Activated naive CD4-positive, alpha-beta T cell treated with anti-CD3 and anti-CD28 coated beads for 36 hours (primary cell): ENCODE measurements at places on chromosomes 11 and 22.

GRCh38 chr22:35649026-35649553, 844 bp downstream of the APOL6 start:
- DNase-seq: no peak

GRCh38 chr11:16402654-16403447, 46.5 kb upstream of the SOX6 start:
- DNase-seq: no peak

- peak; percentile 81 for DNase-seq
These were observed 24.8 kb downstream of the APOL1 start for GRCh38 chr22:36277482-36278291.

DNA sequence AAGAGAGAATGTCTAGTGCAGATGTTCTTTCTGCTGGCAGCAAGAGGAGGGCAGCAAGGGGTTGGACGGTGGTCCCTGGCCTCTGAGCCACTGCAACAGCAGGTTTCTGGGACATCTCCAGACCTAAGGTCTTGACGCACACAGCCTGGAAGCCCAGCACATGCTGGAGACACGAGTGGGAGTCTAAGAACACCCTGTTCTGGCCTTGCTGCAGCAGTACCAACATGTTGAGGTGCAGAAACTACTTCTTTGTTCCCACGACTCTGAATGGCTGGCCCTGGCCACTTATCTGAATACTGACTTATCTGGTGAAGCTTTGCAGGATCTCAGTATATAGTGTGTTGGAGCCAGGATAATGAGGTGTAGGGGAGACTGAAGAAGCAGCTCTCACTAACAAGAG, 6.8 kb downstream of the MICAL2 start:
- DNase-seq: no peak

DNA sequence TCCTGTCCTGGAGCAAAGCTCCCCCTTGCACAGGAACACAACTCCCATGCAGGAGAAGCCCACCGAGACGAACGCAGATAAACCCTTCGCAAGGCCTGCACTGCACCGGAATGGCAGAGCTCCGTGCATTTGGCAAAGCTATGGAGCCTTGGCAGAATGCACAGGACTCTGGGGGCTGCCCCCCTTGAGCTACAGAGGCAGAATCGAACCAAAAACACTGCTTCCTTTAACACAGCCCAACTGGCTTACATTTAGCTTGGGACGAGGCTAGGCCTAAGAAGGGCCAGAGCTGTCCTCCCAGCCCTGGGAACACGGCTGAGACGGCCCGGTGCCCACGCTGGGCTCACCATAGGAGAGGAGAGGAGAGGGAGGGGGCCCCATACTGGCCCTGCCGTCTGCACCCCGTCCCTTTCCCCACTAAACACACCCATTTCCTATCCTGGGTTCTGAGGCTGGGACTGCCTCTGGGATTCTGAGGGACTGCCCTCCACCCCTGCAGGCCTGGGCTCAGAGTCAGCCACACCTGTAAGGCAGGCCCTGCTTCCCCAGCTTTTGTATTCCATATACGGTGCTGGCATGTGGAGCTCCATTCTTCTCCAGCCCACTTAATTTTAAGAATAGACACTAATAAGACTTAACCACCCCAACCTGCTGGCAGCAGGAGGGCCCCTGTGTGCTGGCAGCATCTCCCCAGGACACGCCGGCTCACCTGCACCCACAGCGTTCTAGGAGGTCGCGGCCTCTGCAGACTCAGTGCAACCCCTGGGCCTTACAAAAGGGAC, 32.9 kb downstream of the PPM1F start:
- no peak for DNase-seq

DNA sequence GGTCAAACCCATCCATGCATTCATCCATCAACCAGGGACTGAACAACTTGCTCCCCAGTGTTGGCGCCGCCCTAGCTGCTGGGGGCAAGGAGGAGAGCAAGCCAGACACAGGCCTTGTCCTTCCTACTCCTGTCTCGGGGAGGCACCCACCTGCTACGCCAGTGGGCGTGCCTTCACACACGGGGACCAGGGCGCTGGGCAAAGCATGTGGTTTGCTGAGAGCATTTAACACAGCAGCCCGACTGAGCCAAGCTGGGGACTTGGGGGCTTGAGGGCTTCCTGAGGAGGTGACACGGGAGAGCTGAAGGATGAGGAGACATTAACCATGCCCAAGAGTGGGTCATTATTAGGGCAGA, 30.6 kb downstream of the CACNA1I start:
- no peak for DNase-seq

DNA sequence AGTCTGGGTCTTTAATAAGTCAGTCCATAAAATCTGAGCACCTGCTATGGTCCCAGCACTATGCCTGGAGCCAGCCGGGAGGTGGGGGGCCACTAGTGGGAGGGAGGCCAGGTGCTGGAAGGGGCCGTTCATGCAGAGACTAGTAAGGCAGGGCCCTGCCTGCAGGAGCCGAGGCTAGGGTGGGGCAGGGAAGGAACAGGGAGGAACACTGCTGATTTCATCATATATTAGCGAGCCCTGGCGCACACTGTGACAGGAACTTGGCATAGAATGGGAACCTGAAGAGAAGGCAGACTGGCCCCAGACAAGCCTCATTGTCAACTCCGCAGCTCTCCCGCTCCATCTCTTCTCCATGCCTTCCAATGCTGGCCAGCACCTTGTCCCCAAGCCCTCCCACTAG, 7.1 kb downstream of the VSIG10L2 start:
- DNase-seq: no peak

GRCh38 chr22:30453731-30454510, 17.9 kb downstream of the SEC14L3 start:
- DNase-seq: peak; percentile 54

DNA sequence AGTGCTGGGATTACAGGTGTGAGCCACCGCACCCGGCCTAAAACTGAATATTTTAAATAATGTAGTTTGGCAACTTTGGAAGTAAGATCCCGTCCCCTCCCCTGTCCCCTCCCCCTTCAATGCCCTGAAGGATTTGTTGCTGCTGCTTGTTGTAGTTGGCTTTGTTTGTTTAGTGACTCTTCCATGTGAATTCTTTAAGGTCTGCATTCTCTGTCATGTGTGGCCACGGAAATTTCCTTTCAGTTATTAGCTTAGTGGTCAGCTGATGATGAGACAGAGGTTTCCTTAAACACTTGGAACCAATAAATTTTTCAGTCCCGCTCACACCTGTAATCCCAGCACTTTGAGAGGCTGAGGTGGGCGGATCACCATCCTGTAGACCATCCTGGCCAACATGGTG, 109.9 kb downstream of the MPPED1 start:
- DNase-seq: no peak

GRCh38 chr22:36937319-36938027, 24.0 kb downstream of the CSF2RB start:
- no peak for DNase-seq

- no peak for DNase-seq
These were observed 78.5 kb downstream of the RPS6KA4 start for GRCh38 chr11:64437426-64437825.

DNA sequence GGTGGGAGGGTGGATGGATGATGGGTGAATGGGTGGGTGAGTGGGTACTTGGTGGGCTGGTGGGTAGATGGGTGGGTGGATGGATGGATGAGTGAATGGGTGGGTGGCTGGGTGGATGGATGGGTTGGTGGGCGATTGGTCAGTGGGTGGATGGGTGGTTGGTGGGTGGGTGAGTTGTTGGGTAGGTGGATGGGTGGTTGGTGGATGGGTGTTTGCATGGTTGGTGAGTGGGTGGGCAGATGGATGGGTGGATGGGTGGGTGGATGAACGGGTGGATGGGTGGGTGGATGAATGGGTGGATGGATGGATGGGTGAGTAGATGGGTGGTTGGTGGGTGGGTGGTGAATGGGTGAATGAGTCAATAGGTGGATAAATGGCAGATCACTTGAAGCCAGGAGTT, 43.0 kb upstream of the LRRC32 start:
- no peak for DNase-seq

DNA sequence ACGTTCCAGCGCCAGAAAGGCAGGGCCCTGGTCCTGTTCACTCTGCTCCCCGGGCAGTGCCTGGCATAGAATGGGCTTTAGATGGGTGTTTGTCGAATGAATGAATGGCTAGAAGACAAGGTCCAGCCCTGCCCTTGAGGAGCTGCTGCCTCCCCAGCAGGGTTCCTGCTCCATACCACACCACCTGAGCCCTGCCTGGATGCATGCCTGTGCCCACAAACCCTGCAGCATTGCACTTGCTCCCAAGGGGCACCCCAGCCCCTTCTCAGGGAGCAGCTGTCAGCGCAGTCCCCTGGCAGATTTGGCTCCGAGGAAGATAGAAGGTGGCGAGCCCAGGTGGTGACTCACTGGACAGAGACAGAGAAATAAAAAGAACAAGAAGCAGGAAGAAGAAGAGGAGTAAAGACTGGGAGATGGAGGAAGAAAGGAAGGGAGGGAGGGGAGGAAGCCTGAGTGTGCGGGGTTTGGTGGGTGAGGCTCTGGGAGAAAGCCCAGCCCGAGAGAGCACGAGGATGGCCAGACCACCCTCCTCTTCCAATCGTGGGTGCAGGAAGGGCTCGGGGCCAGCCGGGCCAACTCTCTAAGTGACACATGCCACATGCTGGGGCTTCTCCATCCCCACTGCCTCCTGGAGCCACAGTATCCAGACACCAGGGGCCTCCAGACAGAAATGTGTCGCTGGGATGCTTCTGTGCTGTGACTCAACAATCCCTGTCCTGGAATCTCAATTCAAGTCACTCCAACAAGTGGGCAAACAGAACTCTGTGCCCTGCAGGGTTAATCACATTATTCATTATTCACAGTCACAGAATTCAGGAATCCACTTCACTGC, 1474.3 kb downstream of the BRD1 start:
- DNase-seq: no peak

DNA sequence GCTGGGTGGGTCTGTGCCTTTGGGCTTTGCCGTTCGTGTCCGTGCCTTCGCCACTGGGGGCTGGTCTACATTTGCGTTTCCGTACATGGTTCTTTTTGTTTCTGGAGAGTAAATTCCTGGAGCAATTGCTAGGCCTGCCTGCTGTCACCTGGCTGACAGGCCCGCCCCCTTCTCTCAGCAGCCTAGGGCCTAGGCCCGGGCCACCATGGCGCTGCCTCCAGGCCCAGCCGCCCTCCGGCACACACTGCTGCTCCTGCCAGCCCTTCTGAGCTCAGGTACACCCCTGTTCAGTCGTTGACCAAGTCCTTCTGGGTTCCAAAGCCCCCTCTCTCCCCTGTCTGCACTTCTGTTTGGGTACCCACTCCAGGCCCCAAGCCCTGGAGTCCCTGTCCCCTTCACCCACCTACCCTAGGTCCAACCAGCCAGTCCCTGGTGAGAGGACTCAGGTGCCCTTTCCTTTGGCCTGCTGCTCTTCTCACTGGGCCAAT, 649 bp downstream of the TMEM25 start:
- DNase-seq: no peak

GRCh38 chr22:49327411-49328117, 500.1 kb downstream of the BRD1 start:
- no peak for DNase-seq

DNA sequence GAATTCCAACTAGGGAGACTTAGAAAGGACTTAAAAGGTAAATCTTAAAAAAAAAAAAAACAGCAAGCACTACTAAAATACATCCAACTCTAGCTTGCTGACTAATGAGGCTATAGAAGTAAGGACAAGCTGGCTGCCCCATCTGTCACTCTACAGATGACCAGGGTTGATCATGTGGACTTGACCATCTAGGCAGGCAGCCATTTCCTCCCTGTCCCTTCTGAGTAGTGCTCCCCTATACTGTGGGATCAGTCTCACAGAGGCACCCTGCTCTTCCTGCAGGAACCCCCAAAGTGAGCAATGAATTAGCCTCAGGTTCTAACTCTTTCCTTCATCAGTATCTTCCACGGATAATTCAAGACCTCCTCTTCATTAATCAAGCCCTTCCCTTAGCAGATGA, 12.3 kb downstream of the SLC1A2 start:
- no peak for DNase-seq

- DNase-seq: no peak
These were observed 21.8 kb downstream of the CLMP start for GRCh38 chr11:123173040-123173855.

DNA sequence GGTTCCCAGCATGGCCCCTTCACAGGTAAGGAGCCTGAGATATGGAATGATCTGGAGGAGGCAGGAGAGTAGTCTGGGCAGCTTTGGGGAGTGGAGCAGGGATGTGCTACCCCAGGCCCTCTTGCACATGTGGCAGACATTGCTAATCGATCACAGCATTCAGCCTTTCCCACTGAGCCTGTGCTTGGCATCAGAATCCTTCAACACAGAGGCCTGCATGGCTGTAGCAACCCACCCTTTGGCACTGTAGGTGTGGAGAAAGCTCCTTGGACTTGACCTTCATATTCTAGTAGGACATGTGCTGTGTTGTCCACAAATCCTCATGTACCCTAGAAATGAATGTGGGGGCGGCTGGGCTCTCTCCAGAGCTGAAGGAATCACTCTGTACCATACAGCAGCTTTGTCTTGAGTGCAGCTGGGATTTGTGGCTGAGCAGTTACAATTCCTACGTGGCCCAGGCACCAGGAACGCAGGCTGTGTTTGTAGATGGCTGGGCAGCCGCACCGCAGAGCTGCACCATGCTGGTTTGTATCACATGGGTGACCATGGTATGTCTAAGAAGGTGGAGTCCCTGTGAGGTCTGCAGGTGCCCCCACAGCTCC, 21.8 kb upstream of the PPP6R3 start:
- DNase-seq: no peak

DNA sequence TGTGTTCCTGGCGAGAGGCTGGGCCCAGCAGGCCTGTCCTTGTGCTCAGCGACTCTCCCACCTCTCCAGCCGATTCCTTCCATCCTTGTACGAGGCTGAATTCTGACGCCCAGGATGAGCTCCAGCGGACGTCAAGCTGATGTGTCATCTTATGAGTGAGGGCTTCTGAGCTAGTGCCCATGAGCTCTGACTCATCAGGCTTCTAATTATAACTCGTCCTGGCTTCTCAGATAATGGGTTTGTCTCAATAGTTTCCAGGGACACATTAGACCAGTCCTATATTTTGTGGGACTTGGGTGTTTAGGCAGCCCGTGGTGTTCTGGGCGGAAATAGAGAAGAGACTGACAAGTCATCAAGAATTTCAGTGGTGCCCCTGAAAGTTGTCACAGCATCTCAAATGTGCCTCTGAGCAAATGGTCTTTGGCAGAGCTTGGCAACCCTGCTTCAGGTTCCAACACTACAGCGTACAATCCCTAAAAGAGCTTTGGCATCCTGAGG, 108.2 kb upstream of the CD44 start:
- DNase-seq: peak; percentile 55

GRCh38 chr11:46522682-46523281, 71.0 kb downstream of the AMBRA1 start:
- DNase-seq: no peak

DNA sequence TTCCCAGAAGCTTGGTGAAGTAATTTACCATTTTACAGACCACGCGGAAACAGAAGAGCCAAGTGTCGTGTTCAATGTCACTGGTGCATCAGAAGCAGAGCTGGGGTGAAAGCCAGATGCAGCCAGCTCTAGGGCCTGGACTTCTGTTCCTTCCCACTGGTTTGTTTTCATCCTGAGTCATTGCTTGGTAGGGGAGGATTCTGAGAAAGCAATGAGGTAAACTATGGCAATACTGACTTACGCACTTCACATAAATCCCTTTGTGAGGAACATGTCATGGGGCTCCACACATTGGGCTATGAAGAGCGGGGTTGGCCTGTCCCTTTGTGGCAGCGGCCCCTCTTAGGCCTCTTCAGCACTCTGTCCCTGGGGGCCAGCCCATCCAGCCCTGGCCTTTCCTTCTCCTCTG, 52.4 kb upstream of the RBFOX2 start:
- DNase-seq: no peak
